H7 (cell line): ENCODE measurements at places on chromosomes 2 and 18. TPM values are rescaled to one million over a fixed set of nuclear protein-coding genes. Genes with fewer than 3 reads are reported as not detected.

DNA sequence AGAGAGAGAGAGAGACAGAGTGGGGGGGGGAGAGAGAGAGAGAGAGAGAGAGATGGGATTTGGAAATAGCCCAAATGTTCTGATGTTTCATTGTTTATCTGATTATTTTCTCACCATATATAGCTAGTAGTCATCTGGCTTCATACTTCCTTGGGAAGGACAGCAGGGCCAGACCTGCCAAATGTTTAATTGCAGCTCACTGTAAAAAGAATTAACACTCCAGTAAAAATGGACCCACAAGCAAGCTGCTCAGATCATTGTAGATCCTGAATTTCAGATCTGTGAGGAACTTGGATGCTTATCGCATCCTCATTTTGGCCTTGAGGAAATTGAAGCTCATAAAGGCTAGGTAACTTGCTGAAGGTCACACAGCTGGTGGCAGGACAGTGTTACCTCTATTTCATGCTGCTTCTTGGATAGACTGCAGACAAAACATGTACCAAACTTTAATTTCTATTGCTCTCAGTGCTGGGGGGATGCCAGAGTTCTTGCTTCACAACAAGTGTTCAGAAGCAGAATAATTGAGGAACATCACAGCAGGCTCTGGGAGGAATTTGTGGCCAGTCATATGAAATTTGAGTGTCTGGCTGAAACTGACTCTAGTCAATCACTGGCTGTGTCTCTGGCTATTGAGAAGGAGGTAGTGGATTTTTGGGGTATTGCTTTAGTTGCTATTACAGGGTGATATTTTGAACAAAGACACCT is 223.5 kb downstream of the PIK3C3 start:
- no peak for DNase-seq

DNA sequence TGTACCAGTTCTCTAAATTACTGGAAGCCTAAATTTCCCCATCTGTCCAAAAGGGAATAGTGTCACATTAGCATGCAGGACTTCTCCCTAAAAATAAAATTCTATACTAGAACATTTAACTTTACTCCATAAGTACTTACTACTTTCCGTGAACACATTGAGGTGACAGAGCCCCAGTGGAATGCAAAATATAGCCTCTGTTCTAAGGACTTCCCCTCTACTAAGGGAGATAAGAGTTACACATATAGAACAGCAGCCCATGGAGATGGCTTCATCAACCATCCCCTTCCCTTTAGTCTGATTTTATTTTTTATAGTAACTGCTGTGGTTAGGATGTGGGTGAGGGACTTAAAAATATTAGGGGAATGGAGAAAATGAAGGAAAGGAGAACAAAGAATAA is 68.9 kb upstream of the STPG4 start:
- DNase-seq: no peak

DNA sequence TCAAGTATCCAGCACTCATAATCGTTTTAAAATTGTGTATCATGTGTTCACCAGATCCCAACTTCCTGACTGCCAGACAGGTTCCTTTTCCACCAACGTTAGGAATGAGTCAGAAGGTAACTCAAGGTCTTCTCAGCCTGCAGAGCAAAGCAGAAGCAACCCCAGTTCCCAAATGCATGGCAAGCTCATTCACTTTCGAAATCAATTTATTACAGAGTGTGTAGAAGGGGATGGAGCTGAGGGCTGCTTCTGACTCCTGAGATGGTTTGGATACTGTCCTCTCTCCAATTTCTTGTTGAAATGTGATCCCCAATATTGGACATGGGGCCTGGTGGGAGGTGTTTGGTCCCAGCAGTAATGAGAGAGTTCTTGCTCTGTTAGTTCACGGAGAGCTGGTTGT is 114.5 kb downstream of the PIEZO2 start:
- DNase-seq: no peak

Gene SATB2
- total RNA-seq: 10.3 and 15.7 TPM in 2 replicates

Gene LHCGR
- total RNA-seq: 0.22 TPM in 1 of 2 replicates, not detected in the other
